ENCODE measurements at places on chromosomes 12 and 14.

GRCh38 chr12:52684431-52684830, 4.2 kb upstream of the KRT1 start:
- no peak for DNase-seq

- no peak for DNase-seq
Observed at GRCh38 chr12:66140731-66141130, 10.2 kb upstream of the LLPH start.

GRCh38 chr12:40056373-40056772, 49.5 kb downstream of the SLC2A13 start:
- no peak for DNase-seq

- peak; percentile 49 for DNase-seq
Observed at GRCh38 chr12:115998119-115998633, 279.3 kb downstream of the MED13L start.

- DNase-seq, result peak; percentile 67
Observed at GRCh38 chr12:26277506-26278246, 82.3 kb downstream of the SSPN start.

DNA sequence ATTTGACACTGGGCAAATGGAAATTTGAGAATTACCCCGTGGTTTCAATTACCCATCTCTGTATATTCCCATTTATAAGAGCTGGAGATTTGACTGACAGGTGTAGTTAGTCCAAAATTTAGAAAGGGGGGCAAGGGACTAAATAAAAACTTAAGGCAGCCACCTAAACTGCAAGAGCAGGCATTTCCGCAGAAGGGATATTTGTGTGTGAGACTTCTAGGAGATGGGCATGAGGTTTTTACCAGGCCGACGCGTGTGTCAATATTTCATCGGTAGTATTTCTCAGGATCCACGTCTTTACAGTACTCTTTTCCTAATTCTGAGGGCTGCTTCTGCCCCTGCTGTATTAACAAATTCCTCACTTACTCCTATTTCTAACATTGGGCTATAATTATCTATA, 1.4 kb downstream of the FAR2 start:
- DNase-seq, result no peak

DNA sequence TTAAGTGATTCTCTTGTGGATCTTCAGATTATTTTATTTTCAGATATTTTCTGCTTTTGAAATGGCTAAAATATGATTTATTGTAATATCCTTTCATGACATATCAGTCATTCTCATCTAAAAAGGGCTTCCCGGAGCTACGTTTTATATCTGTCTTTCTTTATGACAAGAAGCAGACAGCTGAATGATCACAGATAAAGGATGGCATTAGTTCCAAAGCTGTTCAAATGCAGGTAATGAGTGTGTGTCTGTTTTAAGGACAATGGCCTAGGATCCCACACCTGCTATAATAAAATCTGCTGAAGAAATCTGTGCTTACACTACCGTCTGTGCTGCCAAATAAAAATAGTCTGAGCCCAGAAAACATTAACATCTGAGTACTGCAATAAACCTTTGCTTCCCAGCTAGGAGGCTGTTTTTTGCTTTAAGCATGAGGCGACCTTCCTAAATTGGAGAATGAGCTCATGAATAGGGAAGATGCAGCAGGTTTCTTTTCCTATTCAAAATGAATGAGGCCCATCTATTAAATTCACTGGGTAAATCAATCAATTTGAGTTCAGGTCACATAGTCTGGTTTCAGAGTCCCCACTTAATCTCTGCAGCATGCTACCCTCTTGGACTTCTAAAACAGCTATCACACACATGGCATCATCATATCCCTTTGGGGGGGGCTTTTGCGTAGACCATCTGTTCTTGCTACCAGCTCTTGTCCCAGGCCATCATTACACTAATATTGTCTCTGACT, 498.5 kb downstream of the NELL2 start:
- no peak for DNase-seq

DNA sequence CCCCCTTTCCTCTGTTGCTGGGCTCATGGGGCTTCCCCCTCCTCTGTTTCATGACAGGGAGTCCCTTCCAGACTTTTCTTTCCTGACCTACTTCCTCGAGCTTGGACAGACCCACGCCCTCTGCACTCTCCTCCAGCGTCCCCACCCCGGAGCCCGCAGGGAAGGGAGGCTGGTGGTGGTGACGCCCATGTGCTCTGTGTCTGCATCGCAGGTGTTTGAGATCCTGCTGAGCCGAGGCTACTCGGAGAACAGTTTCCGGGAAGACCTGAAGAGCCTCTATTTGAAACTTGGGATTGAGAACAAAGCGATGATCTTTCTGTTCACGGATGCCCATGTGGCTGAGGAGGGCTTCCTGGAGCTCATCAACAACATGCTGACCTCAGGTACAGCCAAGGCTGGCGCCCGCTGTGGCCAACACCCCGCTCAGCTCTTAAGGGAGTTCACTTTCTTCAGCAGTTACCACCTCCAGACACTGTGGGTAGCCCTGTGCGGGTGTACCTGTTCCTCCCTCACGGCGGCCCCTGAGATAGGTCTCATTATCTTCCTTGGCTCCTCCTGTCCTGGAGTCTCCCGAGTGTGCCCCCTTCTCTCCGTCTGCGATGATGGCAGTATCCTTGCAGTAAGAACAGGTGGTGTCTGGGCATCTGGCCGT, 85.6 kb downstream of the CCDC92 start:
- DNase-seq, result no peak

DNA sequence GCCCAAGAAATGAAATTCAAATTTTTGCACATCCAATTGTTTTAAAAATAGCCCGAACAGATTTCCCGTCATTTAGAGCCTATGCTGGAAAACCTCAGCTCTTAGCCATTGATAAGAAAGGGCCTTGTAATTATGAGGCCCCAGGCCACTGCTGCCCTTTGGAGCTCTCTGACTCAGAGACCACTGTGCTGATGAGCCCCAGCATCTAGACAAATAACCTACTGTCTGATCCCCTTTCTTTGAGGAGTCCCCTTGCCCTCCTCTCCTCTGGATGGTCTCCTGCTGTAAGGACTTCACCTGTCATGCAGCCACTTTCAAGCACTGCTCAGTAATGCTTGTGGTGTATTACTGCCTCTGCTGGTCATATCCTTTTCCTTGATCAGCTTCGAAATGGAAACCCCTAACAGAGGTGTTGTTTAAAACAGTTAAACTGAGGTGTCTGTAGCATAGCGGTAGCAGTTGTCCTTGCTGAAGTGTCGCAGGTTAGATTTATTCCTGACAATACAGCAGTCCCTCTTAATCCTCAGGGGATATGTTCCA, 159.9 kb upstream of the SRRM4 start:
- DNase-seq, result no peak

GRCh38 chr14:70416338-70416724, 559 bp downstream of the SYNJ2BP start:
- DNase-seq, result no peak

- DNase-seq, result no peak
Observed at GRCh38 chr14:97180304-97181200, 383.4 kb downstream of the VRK1 start.

- DNase-seq, result peak; percentile 88
Observed at GRCh38 chr12:116599285-116600136, 40.3 kb downstream of the MAP1LC3B2 start.

GRCh38 chr14:80518173-80518572, 306.9 kb upstream of the DIO2 start:
- DNase-seq, result no peak

DNA sequence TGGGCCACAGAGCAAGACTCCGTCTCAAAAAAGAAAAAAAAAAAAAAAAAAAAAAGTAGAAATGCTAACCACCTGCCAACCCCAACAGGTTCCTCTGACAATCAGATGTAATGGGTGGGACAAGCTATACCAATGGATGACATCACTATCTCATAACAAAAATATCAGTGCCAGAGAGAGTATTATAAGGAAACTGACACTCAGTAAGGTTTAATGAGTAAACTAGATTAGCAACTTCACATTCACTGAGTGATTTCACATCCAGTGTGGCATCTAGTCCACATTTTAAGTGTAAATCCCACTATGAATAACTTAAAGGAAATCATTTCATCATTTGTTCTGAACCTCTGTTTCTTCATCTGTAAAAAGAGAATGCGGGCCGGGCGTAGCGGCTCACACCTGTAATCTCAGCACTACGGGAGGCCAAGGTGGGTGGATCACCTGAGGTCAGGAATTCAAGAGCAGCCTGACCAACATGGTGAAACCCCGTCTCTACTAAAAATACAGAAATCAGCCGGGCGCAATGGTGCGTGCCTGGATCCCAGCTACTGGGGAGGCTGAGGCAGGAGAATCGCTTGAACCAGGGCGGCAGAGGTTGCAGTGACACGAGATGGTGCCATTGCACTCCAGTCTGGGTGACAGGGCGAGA, 1.8 kb downstream of the SART3 start:
- no peak for DNase-seq

GRCh38 chr14:28760431-28760996, 6.1 kb upstream of the FOXG1 start:
- DNase-seq, result no peak

GRCh38 chr14:34671716-34672115, 41.8 kb upstream of the SNX6 start:
- no peak for DNase-seq

GRCh38 chr12:130700492-130701401, 15.4 kb downstream of the RIMBP2 start:
- no peak for DNase-seq

DNA sequence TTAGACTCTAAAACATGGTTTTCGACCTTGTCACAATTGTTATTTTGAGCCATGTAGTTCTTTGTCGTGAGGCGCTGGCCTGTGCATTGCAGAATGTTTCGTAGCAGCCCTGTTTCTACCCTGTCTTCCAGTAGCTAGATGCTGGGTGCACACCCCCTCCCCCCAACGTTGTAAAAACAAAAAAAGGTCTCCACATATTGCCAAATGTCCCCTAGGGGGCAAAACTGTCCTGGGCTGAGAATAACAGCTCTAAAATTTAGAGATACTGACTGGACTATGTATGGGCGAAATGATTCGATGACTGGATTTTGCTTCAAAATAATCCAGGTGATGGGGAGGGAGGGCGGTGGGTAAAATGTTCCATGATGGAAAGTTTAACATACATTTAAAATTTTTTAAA, 126.1 kb upstream of the FUT8 start:
- DNase-seq, result peak; percentile 17

DNA sequence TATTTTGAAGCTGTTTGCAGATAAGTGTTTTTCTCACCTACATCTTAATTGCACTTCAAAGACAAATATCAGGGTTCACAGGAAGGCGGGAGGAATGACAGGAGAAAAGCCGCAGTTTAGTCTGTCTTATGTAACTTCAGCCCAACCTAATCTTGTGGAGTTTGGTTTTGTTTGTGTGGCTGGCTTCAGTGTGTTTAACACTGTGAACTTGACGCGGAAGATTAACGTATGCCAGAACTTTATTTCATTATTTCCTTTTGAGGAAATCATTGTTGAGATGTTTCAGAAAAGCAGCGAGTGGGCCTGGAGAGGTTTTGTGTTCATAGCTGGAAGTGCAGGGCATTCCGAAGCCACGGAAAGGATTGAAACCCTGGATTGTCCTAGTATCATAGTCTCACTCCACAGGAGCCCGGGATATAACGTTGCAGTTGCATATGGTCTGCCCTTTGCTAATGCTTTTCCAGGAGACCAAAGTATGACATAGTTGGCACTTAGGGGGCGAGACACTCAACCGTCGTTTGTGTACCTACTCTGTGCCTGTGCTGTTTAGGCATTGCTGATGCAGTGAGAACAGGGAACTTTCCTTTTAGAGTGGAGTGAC, 2.0 kb downstream of the PELI2 start:
- peak; percentile 23 for DNase-seq

- DNase-seq, result no peak
Observed at GRCh38 chr12:52023976-52024688, 17.4 kb downstream of the TAMALIN start.

- DNase-seq, result peak; percentile 62
Observed at GRCh38 chr12:70733385-70733784, 96.2 kb upstream of the PTPRB start.

DNA sequence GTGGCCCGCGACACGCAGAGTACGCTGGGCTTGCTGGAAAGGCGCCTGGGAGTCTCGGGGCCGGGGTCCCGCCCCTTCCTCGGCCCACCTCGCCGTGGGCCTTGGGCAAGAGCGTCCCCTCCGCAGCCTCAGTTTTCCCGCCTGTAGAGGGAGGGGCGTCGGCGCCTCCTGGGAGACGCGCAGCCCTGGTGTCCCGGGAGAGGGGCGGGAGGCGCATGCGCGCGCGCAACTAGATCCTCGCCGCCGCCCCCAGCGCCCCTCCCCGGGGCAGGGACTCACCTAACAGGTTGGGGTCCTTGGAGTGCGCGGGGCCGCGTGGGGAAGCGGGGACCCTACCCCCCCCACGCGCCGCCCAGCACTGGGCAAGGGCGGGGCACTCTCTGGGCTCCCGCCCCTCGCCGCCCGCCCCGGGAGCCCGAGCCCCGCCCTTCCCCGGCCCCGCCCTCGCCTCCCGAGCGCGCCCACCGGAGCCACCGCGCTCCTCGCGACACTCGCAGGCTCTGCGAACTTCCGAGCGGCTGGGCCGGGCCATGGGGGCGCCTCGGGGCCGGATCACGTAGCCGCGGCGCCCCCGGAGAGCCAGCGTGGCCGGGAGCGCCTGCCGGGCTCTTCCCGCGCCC, at the start of gene KIF26A:
Gene KIF26A, plus strand, starts transcription at position 490 of the 620 bp plus-strand sequence. CDS start 136 bp downstream, outside the sequence.
- DNase-seq, result no peak

DNA sequence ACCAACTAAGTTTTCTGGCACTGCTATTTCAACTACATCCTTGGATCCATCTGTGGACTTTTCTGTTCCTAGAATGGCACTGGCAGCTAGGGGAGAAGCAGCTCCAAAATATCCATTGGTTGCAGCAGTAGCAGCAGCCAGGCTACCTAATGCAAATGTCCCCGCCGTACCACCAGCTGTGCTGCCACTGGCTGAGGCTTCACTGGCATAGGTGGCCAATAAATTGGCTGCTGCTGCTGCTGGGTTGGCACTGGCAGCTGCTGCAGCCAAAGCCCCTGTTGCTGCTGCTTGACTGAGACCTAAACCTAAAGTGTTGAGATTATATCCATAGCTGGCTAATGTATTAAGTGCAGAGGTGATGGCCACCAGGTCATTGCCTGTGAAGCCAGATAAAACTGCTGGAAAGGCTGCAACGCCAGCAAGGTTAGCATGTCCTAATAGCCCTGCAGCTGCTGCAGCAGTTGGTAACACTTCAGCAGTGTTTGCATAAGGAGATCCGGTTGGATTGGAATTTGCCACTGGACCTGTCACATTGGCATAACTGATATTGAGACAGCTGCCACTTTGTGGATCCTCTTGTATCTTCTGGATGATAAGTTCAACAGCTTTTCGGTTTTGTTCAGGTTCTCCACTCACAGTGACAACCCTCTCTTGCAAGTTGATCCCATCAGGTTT, 149.5 kb downstream of the NOVA1 start:
- no peak for DNase-seq

DNA sequence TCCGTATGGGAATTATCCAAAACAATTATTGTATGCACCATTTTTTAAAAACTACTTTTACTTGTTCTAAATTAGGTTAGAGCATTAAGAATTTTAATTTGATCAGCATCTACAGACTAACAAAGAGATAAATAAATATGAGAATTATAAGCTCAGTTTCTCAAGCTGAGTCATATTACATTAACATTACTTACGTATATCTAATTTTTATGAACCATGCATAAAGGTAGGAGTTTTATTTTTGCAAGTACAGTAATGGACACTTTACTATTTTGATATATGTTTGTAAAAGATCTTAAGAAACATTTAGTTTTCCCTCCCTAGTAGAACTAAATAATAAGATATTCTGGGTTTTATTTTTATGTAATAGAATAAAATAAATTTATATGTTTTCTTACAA, 410.1 kb downstream of the TMEM117 start:
- DNase-seq, result no peak

GRCh38 chr14:32896979-32897697, 41.5 kb upstream of the NPAS3 start:
- peak; percentile 14 for DNase-seq

- DNase-seq, result no peak
Observed at GRCh38 chr12:87782838-87783237, 246.4 kb downstream of the C12orf50 start.
